ENCODE measurements at places on chromosomes 11 and 22.

DNA sequence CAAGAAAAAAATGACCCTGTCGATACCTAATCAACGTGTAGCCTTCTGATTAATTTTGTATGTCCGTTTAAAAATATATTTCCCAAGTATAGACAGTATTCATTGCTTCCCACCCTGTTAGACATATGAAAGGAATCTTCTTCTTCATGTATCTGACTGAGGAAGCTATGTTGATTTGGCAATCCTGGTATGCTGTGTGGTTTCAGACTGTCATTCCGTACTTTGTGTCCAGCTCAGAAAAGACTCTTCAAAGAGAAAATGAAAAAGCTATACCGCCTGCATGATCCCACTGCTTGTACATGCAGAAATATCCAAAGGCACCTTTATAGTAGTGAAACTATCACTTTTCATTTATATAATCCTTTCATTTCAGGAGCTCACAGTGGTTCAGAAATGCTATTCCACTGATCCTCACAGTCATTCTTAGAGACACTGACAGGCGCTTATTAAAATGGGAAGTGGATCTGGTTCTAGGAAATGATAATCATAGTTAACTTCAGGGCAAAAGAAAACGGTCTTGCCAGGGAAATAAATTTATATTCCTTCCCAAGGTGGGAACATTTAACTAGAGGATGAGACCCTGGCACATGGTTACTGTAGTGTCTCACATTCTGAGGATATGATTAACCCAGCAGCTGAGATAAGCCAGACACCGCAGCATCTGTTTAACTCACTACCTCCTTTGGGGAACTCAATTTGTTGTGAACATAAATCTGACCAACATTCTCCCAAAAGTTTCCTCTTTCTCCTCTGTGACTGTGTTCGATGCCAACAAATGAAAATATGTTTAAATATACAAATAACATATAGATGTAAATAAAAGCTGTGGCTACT lies 599.2 kb upstream of the LUZP2 start:
- DNase-seq: no peak

GRCh38 chr22:47278655-47279054 lies 516.2 kb downstream of the TBC1D22A start:
- no peak for DNase-seq

DNA sequence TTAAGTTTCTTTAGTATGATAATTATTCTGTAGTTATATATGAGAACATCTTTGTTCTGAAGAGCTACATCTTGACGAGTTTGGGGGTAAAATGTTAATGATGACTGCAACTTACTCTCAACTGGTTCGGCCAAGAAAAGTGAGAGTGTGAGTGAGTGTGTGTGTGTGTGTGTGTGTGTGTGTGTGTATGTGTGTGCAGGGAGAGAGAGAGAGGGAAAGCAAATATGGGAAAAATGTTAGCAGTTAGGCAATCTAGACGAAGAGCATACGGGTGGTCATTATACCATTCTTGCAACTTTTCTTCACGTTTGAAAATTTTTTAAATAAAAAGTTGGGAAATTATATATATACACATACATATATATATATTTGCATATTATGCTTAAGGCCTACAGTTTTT lies 18.3 kb upstream of the TMEM41B start:
- DNase-seq: no peak

GRCh38 chr22:21837248-21837979 lies 30.0 kb downstream of the MAPK1 start:
- DNase-seq: no peak

- DNase-seq: no peak
These were observed 31.7 kb downstream of the POLR3H start for GRCh38 chr22:41512421-41513194.

DNA sequence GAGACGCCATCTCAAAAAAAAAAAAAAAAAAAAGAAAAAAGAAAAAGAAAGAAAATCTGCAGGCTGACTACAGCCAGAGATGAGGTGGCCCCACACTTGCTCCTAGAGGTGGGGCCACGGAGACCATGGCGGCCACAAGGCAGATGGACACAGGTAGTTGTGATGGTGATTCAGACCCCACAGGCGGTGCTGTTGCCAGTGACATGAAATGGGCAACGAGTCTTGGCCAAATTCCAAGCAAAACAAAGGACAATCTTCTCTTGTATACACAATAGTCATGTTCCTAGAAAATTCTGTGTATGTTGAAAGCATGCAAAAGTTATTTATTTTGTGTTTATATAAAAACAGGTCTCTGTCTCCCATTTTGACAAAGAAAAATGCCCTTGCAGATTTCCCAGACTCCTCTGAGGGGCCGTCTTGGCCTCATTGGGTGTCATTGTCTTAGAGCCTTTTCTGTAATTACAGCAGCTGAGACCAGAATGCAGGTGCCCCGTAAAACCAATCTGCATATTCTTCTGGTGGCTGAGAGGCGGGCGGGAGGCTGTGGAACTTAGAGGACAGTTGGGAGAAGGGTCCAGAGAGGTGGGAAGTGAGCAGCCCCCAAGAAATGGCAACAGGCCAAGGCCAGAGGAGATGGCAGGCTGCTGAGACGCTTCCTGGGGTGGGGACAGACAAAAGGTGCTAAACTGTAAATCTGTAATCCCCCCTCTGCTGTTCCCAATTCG lies 22.5 kb upstream of the DAGLA start:
- no peak for DNase-seq
